ENCODE measurements at places on chromosomes 2 and 18. TPM values are rescaled to one million over a fixed set of nuclear protein-coding genes. Genes with fewer than 3 reads are reported as not detected.

Gene EFR3B
- total RNA-seq = 0.83 TPM

Gene ALPP
- total RNA-seq = under 0.01 TPM

Gene SLC4A3
- 1.2 TPM for total RNA-seq

Gene ITGB6
- 0.15 TPM for total RNA-seq

Gene TMEM17
- total RNA-seq = 2.8 TPM

Gene ITPRIPL1
- total RNA-seq = 5.8 TPM

Gene ZNF532
- total RNA-seq = 51.4 TPM

Gene SPRED2
- total RNA-seq = 10.3 TPM

Gene OXER1
- not detected for total RNA-seq

Gene DSEL
- 156 TPM for total RNA-seq

Gene LCT
- under 0.01 TPM for total RNA-seq

Gene NFU1
- 30.8 TPM for total RNA-seq

Gene RGPD4
- total RNA-seq = not detected

Gene TOGARAM2
- total RNA-seq = 0.17 TPM

Gene SLC14A1
- 81.0 TPM for total RNA-seq
